ENCODE measurements at places on chromosomes 11 and 22.

DNA sequence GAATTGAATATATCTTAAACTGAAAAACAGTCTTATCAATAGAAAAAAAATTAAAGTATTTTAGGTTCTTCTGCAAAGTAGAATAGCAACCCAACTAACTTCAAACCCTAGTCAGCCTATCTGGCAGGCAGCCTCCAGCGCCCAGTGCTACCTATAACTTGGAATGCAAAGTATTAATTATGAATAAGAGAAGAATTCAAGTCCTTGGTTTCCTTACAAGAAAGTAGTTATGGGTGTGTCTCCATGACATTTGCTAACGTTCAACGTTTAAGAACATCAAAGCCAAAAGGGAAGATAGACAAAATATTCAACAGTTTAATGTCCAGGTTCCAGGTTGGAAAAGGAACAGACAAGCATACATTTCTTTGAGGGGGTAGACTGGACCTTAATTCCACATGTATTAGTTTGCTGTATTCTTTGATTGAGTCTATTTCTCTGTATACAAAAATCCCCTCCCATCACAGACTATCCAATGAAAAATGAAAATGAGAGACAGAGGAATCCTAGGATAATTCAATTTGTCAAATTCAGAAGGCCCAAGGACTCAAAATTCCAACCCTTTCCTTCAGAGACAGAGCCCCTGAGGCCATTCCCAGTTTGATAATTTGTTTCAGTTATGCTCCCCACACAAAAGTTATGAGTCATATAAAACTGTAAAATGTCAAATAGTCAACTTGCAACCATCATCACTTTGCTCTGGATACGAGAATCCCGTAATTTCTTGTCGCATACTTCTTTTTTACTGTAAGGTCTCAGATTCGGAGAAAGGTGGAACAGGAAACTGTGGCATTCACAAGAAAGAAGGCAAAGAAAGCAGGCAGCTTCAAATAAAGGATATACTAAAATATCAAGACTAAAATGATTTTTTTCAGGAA is 83.7 kb upstream of the CHRM4 start:
- no peak for DNase-seq

DNA sequence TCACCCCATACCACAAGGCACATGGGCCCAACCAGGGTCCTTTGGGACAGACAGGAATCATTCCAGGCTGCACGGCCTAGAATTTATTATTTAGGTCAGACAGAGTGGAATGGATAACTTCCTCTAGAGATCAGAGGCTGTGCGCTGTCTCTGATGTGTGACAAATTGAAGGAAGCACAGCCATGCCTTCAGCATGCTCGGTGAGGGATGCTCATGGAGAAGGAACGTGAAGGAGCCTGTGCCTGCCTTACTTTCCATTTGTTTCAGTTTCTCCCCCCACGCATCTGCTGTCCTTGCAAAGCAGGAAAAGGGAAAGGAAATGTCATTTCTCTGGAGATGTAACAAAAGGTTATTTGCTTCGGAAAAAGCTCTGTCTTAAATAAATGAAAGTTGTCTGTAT is 644.1 kb downstream of the OPCML start:
- no peak for DNase-seq

DNA sequence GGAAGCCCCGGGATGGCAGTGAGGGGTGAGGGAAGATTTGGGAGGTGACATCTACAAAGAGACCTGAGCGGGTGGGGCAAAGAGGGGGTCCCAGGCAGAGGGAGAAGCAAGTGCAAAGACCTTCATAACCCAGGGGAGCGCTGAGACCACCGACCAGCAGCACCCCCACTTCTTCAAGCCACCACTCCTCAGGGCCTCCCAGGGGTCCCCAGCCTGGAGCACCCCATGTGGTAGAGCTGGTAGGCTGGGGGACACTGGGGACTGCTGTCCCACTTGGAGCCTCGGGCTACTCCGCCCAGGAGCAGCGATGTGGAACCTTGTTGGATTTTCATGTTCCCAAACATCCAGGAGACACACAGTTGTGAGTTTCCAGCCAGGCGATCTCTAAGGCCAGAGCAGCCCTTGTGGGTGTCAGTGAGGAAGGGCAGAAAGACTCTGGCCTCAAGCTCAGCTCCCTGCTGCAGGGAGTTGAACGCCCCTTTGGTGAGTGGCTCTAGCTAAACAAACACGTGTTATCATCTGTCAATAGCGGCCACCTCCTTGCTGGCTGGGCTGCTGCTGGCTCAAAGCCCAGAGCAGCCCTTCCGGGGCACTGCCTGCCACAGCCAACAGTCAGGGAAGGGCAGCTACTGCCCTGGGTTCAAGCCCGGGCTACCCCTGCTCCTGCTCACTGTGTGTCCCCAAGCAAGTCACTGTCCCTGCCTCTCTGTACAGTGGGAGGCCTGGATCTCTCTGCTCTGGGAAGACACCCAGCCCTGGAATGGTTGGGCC is 25.7 kb upstream of the CHKA start:
- DNase-seq, result no peak

DNA sequence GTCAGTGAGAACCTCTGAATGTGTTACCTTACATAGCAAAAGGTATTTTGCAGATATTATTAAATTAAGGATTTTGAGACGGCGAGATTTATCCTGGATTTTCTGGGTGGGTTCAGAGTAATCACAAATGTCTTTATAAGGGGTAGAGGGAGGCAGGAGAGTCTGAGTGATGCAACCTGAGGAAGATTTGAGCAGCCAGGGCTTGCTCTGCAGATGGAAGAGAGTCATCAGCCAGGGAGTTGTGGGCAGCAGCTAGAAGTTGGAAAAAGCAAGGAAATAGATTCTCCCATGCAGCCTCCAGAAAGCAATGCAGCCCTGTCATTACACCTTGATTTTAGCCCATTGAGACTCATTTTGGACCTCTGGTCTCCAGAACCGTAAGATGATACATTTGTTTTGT is 4.1 kb upstream of the WDR74 start:
- no peak for DNase-seq

GRCh38 chr11:10899121-10899830 is 41.4 kb upstream of the ZBED5 start:
- no peak for DNase-seq

- no peak for DNase-seq
Measured at GRCh38 chr22:38802671-38803121, 8.8 kb upstream of the DNAL4 start.

Measured in T-helper 2 cell (primary cell).